ENCODE measurements at places on chromosomes 3 and 15.

GRCh38 chr3:31343075-31343474 lies 189.7 kb upstream of the STT3B start:
- DNase-seq, result no peak

DNA sequence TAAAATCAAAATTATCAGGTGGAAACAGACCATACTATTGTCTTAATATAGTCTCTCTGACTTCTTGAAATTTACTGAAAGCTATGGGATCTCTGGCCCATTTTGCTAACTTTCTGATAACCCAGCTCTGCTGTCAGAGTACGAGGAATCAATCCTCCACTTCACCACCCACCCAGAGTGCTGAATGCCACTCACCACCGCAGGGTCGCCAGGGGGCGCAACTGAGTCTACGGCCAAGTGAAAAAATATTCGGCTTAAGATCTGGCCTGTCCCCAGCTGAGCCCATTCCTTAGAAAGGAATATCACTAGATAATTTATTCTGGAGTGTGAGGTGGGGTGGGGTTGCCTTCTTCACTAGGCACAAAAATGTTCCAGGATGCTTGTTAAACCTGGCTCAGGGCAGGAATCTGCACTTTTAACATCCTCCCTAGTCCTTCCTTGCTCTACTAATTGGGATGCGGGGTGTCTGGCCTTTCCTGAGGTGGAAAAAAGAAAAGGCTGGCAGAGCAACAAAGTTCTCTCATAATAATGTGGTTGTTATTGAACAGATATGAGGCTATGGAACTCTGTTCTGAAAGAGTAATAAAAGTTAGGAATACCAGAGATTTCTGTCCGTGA lies 520.6 kb downstream of the MFSD1 start:
- DNase-seq, result no peak

DNA sequence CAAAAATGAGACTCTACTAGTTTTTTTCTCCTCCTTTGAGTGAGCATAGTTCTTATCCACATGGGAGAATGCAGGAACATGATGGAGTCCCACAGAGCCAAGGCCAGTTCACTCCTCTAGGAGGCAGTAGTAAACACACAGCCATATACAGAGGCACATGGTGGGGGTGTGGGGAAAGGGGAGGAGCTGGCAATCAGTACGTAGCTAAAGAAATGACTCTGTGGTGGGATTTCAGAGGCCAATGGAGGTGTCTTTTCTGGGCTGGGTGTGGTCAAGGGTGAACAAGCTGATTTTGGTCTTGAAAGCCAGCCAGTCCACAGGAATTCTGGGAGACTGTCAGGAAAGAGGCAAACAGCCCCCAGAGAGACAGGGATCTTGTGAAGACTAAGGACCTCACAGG lies 6.6 kb upstream of the RAB11A start:
- DNase-seq, result no peak

GRCh38 chr3:97187771-97188170 lies 373.4 kb downstream of the EPHA6 start:
- DNase-seq, result no peak

DNA sequence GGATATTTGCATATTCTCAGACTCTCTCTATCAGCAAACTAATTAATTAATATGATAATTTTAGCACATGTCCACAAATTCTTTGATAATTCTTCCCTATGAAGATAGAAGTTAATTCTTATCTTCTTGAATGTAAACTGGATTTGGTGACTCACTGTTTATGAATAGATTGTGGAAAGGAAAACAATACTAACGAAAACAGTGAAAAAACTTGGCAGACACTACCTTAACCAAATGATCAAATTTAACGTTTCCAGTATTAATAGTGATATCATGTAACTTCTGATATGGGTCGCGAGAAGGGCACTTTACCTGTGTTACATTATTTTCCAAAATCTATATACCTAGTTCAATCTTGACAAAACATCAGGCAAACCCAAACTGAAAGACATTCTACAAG lies 401.0 kb downstream of the SI start:
- DNase-seq, result no peak

DNA sequence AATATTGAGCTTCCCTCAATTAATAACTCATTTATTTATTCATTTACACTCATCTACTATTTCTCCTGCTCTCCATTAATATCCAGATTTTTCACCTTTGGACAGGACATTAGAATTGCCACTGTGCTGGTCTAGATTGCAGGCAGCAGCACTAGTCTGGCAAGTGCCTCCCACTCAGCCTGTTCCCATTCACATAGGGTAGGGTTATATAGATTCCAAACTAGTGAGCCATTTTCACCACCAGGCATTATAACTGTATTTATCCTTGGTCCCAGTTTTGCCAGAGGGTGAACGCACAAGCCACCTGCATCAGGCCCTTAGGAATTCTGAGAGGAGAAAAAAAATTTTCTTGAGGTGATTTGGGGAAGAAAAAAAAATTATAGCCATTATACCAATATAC lies 44.5 kb downstream of the ANAPC13 start:
- DNase-seq, result no peak

- no peak for DNase-seq
These were observed 4.9 kb downstream of the MRPL47 start for GRCh38 chr3:179599531-179599930.

DNA sequence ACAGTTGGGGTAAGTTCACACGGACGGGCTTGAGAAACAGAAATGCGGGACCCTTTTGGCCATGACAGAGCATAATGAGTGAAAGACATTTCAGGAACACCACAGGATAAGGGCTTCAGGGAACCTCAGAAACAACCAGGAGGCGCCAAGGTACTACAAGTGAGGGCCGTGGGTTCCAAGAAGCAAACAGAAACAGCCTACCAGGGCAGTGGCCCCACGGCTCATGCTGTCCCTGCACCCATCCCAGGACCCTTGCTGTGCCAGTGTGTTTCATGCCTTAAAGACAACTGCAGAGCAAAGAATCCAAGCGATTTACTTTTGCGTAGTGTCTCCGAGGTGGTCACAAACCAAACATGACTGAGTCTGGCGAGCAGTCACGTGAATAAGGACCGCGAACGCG lies 54.0 kb downstream of the RUBCN start:
- no peak for DNase-seq
